ENCODE measurements at places on chromosomes 1 and 21. TPM values are rescaled to one million over a fixed set of nuclear protein-coding genes. Genes with fewer than 3 reads are reported as not detected.

The COL11A1 gene
- polyA plus RNA-seq, result not detected

The GPR52 gene
- polyA plus RNA-seq, result not detected

The DNTTIP2 gene
- 46.3 TPM for polyA plus RNA-seq

The RHCE gene
- polyA plus RNA-seq, result not detected

The LMX1A gene
- polyA plus RNA-seq, result not detected

The CDK11B gene
- 42.3 TPM for polyA plus RNA-seq

The CDC20 gene
- 1.0 TPM for polyA plus RNA-seq

The GNG12 gene
- 84.9 TPM for polyA plus RNA-seq

The COL24A1 gene
- 0.38 TPM for polyA plus RNA-seq

DNA sequence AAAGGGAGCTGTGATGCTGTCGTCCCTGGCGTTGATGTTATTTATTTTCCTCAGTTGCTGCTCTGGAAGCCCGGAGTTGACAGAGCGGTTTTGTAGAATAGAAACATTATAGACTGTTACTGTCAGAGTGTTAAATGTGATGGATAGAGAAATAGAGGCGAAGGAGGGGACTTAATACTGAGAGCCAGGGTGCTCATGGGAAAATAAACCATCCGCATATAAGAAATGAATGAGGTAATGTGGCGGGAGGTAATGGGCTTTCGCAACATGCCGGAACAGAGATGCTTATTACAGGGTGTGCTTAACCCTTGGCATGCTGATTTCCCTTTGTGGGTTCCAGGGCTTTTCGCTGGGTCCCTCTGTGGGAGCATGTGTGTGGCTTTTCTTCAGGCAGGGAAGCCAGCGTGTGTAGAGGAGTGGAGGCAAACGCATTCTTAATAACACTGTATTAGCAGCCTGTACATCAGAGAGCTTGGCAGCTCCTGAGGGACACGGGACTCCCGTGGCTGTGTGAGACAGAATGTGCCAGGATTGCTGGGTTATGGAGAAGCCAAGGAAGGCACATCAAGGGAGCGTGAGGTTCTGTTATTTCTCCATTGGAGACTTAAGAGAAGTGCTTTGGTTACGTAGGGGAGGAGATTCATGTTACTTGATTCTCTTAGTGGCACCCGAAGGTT lies 141.0 kb downstream of the PBX1 start:
- no peaks in the 10 kb centered on the region for H3K36me3 ChIP-seq
- no peak overlapping the region for H3K4me3 ChIP-seq
- H3K27me3 ChIP-seq, result no peaks in the 10 kb centered on the region
- no peak for DNase-seq

DNA sequence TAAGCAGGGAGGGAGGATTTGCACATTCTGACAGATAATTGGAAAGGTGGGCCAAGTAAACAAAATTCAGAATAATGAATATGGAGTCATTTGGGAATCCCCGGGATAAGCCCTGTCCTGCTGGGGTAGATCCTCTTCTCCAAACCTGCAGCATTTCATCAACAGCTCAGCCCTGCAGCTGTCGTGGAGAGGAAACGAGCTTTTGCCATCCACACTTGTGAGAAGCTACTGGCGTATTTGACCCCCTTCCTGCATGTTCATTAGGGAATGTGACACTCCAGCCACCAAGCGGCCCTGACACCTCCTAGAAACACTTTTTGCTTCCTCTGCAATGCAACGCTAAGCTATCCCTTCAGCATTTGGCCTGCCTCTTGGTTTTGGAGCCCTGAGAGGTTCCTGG lies 8.0 kb upstream of the LEFTY2 start:
- no peaks in the 10 kb centered on the region for H3K36me3 ChIP-seq
- DNase-seq, result no peak
- H3K27me3 ChIP-seq, result no peaks in the 10 kb centered on the region
- H3K4me3 ChIP-seq, result no peak overlapping the region
- H3K4me1 ChIP-seq, result no peaks in the 10 kb centered on the region

- no peaks in the 10 kb centered on the region for H3K4me1 ChIP-seq
- no peak for DNase-seq
- no peak overlapping the region for H3K4me3 ChIP-seq
- H3K36me3 ChIP-seq, result no peaks in the 10 kb centered on the region
- H3K27me3 ChIP-seq, result no peaks in the 10 kb centered on the region
- no peak overlapping the region for H3K27ac ChIP-seq
Measured at GRCh38 chr1:157115851-157116736, 16.5 kb upstream of the ETV3L start.

DNA sequence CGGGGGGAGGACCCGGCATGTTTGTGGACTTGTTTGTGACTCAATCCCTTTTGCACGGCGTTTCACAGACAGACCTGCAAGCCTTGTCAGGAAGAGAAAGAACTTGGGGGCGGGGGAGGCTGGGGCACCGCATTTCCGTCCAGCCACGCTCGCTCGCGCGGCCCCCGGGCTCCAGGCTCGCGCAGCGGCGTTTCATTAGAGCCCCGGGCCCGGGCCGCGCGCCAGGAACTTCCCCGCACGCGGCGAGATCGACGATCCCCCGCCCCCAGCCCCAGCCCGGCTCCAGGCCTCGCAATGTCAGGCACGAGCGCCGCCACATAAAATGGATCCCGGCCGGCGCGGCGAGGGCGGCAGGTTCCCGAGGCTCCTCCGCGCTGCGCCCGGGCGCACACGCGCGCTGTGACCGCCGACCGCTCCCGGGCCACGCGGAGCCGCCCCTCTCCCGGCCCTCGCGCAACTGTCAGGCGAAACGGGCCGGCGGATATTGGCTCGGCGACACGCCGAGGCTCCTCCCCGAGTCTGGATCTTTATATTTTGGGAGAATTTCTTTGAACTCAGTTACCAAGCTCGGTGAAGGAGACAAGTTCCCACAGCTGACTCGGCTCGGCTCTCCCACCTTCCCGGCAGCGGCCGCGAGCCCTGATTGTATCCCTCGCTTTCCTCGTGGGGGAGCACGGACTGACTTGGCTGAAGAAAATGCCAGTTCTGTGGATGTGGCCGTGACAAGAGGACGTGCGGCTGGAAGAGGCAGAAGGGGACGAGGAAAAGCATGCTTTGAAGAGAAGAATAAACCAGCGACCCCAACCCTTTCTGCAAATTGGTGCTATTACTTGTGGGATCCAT lies at the start of gene KIF26B:
KIF26B (plus strand) TSS at position 557 of the 843 bp plus-strand sequence. CDS start 440 bp downstream, outside the sequence.
- DNase-seq, result no peak
- no peaks in the 10 kb centered on the region for H3K4me1 ChIP-seq
- no peak within 1 kb of the TSS for H3K27ac ChIP-seq

DNA sequence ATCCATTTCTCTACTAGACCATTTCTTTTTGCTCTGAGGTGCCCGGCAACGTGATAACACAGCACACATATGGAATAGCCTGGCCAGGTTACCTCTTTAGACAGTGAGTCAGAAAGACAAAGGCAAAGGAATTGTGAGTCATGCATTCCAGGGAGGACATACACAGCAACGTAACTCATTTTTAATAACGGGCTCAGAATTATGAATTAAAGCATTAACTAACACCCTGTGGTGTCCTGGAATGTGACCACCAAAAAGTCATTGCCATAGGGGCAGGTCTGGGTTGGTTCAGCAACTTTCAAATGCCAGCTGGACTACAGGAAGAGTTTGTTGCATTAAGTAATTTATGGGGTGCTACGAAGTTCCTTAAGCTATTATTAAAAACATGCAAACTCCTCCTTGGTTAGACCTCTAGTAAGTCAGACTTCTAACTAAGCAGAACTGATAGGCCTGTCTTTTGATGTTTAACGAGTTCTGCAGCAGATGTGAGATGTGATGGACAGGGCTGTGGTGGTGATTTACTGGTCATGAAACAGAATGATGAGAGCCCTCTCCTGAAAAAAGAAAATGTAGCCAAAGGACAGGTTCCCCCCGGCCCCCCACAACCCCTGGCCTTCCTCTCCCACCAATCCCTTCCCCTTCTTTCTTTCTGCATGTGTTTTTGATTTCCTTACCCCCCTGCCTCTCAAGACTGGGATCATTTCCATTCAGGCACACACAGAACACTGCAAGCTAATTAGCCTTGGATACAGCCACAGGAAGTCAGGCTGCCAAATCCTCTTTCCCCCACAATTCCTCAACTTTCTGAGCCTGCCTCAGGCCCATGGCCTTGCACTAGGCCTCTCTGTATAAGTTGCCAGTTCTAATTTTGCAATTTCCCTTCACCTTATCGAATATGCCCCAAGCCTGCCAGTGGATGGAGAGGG lies 88.9 kb upstream of the HAO2 start:
- no peak for DNase-seq
- no peak overlapping the region for H3K4me3 ChIP-seq
- H3K4me1 ChIP-seq, result no peaks in the 10 kb centered on the region
- no peaks in the 10 kb centered on the region for H3K27me3 ChIP-seq
- H3K36me3 ChIP-seq, result no peaks in the 10 kb centered on the region
- H3K27ac ChIP-seq, result no peak overlapping the region

DNA sequence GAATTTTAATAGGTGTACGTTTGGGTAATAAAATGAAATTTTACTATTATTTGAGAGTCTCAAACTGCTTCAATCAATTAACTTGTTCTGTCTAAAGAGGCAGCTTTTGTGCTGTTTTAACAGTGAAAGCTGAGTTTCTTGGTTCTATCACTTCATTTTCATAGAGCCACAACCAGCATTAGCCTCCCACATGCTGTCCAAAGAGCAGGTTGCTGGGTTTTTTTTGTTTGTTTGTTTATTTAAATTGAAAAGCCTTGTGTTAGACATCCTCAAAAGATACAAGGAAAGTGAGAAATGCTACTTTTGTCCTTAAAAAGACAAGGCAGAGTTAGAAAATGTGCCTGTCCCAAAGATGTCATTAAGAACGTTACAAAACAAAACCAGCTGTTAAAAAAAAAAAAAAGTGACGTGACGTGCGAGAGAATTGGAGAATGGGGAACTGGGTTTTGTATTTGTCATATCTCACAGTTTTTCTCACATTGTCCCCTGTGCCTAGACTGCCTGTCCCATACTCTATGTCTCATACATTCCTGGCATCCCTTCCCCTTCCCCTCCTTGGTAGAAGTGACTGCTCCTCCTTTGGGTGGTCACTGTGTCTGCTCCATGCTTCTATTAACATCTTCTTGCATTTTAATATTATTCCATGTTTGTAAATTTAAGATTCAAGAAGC lies 63.1 kb upstream of the CD34 start:
- no peak overlapping the region for H3K4me3 ChIP-seq
- no peaks in the 10 kb centered on the region for H3K36me3 ChIP-seq
- no peak for DNase-seq
- H3K27ac ChIP-seq, result no peak overlapping the region
- no peaks in the 10 kb centered on the region for H3K27me3 ChIP-seq

GRCh38 chr1:70210820-70211219 lies 5.4 kb upstream of the LRRC40 start:
- H3K4me1 ChIP-seq, result peaks cover 3% of the 10 kb centered on the region
- no peak overlapping the region for H3K4me3 ChIP-seq
- H3K27ac ChIP-seq, result no peak overlapping the region
- H3K36me3 ChIP-seq, result no peaks in the 10 kb centered on the region
- DNase-seq, result no peak

DNA sequence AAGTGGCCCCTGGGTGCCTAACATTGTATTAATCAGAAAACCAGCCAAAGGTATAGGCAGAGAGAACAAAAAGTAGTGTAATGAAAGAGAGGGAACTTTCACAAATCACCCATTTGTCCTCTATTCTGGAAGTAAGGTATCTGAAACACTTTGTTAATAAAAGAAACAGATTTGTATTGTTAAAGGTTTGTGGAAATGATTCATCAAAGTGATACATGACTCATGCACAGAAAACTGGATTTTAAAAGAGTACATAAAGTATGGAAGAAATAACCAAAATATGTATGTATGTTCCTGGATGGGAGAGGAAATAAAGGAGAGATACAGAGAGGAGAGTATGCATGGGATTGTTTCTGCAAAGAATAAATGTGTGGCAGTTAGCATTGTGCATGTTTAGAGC lies 126.8 kb downstream of the RGS21 start:
- H3K27ac ChIP-seq, result no peak overlapping the region
- no peaks in the 10 kb centered on the region for H3K36me3 ChIP-seq
- H3K4me3 ChIP-seq, result no peak overlapping the region
- no peaks in the 10 kb centered on the region for H3K27me3 ChIP-seq

DNA sequence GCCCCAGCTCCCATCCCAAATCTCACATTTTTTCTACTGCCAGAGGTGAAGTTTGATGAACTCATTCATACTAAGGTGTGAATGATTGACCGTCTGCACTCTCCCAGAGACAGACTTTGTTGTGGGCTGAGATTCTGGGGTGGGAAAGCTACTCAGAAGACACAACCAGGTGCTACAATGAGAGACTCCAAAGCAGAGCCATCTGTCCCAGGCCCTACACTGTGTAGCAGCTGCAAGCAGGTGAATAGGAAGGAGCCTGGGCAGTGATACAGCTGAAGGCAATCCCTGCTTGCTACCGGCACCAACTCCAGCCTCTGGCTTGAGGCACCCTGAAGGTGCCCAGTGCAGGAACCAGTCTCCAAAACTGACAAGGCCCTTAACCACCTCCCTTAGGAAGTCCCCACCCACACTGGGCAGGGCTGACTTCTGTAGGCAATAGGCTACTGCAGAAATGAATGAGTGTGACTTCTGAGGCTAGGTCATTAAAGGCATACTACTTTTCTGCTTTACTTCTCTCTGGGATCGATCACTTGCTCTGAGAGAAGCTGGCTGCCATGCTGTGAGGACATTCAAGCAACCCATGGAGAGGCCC lies 79.7 kb upstream of the RUNX3 start:
- H3K4me3 ChIP-seq, result no peak overlapping the region
- H3K36me3 ChIP-seq, result no peaks in the 10 kb centered on the region
- no peak for DNase-seq
- H3K27me3 ChIP-seq, result no peaks in the 10 kb centered on the region

DNA sequence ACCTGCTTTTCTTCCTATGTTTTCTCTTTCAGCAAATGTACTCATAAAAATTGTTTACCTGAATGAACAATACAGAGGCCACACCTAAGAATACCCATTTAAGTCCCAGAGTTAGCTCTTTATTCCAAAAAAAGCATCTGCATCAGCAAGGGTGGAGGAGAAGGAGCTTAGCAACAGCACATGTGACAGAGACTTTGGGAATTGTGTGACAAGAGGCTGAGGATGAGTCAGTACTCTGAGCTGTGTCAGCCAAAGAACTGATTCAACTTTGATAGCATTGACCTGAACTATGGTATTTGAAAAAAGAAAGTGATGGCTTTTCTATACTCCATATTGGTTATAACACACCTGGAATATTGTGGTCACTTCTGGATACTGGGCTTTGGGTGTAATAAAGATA lies 162.7 kb downstream of the ZNF648 start:
- DNase-seq, result no peak
- H3K27ac ChIP-seq, result no peak overlapping the region
- no peak overlapping the region for H3K4me3 ChIP-seq
- H3K27me3 ChIP-seq, result no peaks in the 10 kb centered on the region

DNA sequence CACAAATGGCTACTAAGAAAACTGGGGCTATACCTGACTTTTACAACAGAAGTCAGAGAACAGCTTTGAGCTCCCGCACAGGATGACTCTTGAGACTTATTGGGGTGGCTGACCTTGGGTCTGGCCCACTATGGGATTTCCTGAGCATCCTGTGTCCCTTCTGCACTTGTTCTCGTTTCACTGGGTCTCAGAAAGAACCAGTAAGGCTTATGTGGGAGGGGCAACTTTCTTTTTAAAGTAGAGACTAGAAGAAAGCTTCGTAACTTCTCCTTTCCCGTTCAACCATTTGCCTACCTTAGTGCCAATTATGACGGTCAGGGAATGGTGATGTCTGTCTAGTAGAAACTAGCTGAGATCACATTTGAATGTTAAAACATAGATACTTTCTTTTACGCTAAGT lies 59.5 kb upstream of the C1orf105 start:
- no peaks in the 10 kb centered on the region for H3K36me3 ChIP-seq
- no peak overlapping the region for H3K27ac ChIP-seq
- no peak for DNase-seq
- H3K27me3 ChIP-seq, result no peaks in the 10 kb centered on the region

GRCh38 chr1:55986003-55986402 lies 593.4 kb downstream of the PLPP3 start:
- no peaks in the 10 kb centered on the region for H3K27me3 ChIP-seq
- peaks cover 8% of the 10 kb centered on the region for H3K4me1 ChIP-seq
- H3K27ac ChIP-seq, result no peak overlapping the region
- no peak overlapping the region for H3K4me3 ChIP-seq
- no peak for DNase-seq
